ENCODE measurements at places on chromosomes 12 and 14.

DNA sequence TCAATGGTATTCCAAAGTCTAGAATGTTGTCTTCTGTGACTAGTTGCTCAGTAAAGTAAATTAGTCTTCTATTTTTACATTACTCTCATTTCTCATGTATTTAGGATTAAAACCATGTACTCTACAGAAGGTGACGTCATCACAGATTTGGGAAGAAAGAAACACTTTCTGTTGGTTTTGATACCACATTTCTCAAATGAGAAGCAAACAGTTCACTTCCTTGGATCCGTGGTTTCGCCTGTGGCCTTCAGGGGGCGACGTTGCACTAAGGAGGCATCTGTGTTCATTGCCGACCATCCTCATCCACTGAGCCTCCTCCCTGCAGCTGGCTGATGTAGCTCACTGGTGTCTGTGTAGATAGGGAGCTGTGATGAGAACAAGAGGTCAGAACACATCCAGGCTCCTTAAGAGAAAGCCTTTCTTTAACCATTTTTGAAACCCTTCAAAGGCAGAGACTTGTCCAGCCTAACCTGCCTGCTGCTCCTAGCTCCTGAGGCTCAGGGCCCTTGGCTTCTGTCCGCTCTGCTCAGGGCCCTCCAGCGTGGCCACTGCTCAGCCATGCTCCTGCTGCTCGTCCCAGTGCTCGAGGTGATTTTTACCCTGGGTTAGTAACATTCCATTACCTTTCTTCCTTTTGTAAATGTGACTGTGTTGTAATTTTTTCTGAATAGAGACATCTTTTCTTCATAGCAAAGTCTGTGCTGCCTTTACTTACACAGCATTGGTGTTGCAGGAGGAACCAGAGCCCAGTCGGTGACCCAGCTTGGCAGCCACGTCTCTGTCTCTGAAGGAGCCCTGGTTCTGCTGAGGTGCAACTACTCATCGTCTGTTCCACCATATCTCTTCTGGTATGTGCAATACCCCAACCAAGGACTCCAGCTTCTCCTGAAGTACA lies 220.6 kb upstream of the OR4E1 start:
- peak; percentile 18 for DNase-seq

GRCh38 chr14:74852922-74853530 lies 22.9 kb downstream of the PROX2 start:
- no peak for DNase-seq

DNA sequence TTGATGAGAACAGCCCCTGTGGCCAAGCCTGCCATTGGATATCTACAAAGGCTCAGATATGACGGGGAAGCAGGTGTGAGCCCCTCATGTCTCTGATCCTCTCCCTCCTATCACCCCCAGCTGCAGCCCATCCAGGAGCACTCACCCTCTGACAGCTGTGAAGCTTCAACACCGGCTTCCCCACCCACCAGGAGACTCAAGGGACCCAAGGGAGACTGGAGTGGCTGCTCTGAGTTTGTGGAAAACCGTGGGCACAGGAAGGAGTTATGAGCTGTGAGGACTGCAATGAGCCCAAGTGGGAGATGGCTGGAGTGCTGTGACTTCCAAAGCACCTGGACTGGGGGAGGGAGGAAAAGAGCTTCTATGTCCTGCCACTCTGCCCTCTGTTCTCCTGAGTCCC lies 7.9 kb downstream of the IFI27L2 start:
- no peak for DNase-seq

- no peak for DNase-seq
Measured at GRCh38 chr12:119006746-119007145, 25.4 kb downstream of the SRRM4 start.

DNA sequence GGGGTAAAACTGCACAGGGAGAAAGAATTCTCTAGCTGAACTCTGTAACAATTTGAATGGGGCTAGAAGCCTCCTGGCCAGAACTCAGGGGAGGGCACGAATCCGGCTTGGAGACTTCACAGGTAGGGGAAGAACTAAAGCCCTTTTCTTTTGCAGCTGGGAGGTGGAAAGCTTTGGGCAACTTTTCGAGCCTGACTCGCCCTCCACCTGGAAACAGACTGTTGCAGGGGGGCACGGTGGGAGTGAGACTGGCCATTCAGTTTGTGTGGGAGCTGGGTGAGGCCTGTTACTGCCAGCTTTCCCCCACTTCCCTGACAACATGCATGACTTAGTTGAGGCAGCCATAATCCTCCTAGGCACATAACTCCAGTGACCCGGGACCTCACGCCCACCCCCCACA lies 135.8 kb downstream of the PLCZ1 start:
- no peak for DNase-seq

DNA sequence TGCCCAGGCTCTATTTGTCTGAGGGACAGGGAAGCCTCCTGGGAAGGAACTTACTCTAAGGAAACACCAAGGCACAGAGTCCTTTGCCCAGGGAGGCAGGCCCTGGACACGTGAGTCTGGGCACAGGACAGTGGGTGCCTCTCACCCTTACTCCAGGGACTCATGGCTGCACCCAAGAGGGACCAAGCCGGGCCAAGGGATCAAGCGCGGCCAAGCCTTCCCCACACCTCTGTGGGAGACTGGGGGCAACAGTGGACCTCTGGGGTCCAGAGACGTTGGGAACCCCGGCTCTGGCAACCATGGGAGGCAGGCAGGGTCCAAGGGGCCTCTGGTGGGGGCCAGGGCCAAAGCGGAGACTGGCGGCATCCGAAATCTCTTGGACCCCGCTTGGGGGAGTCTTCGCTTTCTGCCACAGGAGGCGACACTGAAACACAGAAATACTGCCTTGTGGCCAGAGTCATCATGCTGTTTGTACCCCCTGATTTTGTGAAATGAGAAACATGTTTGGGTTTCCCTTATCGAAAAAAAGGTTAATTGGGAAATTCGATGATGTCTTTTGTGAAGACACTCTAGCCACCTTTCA lies 51.7 kb upstream of the BCL11B start:
- no peak for DNase-seq

DNA sequence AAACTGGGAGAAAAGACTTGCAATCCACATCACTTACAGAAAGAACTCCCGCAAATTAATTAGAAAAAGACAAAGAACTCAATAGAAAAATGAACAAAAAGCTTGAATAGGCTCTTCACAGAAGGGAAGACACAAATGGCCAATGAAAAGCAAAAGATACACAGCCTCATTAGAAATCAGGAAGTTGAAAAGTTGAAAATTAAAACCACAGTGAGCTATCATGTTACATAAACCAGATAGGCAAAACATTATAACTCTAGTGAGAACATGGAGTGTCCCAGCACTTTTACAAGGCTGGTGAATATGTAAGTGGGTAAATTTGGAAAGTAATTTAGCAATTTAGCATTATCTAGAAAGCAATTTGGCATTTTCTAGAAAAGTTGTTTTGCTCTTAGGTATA lies 158.4 kb upstream of the RASSF8 start:
- DNase-seq, result no peak

GRCh38 chr12:28268608-28269229 lies 78.5 kb downstream of the CCDC91 start:
- no peak for DNase-seq

DNA sequence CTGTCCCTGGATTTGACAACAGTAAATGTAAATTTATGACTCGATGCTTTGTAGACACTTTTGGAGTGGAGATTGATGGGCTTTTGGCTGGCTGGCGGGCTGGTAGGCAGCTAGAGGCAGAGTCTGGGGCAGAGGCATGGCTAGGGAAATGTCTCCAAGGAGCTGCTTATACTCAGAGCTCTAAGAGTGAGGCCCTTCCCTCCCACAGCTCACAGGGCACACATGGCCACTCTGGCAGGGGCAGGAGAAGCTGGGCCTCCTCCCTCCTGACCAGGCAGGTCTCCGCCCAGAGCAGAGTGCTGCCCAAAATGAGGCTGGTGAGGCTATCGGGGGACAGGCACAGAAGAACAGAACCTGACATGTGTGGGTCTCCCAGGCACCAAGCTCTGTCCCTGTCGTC lies 67.5 kb downstream of the GALNT16 start:
- DNase-seq, result no peak
